PC-9 (cell line): ENCODE measurements at places on chromosomes 2 and 18. TPM values are rescaled to one million over a fixed set of nuclear protein-coding genes. Genes with fewer than 3 reads are reported as not detected.

Gene UGT1A6
- total RNA-seq: 549 and 643 TPM in 2 replicates

GRCh38 chr2:56182420-56182819, 1.4 kb upstream of the CCDC85A start:
- H3K27ac ChIP-seq: no peak overlapping the region
- H3K4me3 ChIP-seq: no peak overlapping the region
- H3K4me1 ChIP-seq: no peaks in the 10 kb centered on the region
- no peak for DNase-seq

Gene GKN1
- not detected in 2 replicates for total RNA-seq

DNA sequence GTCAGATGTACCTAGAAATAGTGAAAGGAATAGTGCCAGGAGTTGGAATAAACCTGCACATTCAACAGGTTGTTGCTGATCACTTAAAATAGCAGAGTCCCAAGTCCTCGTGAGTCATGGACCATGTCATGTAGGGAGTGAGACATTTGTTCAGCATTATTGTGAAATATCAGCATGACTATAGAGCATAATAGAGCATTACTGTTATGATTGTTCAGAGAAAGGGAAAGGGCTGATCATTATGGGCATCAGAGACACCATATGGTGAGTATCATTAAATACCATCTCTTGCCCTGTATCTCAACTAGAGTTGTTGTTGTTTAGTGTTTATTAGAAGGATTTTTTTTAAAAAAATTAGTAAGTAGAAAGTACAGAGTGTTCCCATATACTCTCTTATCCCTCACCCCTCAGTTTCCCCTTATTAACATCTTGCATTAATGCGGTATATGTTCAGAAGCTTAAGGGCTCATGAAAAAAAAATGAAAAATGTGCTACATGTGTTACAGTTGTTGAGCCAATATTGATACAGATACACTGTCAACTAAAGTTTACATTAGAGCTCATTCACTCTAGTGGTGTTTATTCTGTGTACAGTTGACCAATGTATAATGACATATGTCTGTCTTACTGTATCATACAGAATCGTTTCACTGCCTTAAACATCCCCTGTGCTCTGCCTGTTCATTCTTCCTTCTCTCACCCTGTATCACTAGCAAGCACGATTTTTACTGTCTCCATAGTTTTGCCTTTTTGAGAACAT, 5.7 kb downstream of the ELAC1 start:
- peaks cover 24% of the 10 kb centered on the region for H3K4me1 ChIP-seq
- no peak overlapping the region for H3K4me3 ChIP-seq
- H3K36me3 ChIP-seq: peaks cover 25% of the 10 kb centered on the region
- H3K27me3 ChIP-seq: no peaks in the 10 kb centered on the region
